ENCODE measurements at places on chromosomes 5 and 9.

DNA sequence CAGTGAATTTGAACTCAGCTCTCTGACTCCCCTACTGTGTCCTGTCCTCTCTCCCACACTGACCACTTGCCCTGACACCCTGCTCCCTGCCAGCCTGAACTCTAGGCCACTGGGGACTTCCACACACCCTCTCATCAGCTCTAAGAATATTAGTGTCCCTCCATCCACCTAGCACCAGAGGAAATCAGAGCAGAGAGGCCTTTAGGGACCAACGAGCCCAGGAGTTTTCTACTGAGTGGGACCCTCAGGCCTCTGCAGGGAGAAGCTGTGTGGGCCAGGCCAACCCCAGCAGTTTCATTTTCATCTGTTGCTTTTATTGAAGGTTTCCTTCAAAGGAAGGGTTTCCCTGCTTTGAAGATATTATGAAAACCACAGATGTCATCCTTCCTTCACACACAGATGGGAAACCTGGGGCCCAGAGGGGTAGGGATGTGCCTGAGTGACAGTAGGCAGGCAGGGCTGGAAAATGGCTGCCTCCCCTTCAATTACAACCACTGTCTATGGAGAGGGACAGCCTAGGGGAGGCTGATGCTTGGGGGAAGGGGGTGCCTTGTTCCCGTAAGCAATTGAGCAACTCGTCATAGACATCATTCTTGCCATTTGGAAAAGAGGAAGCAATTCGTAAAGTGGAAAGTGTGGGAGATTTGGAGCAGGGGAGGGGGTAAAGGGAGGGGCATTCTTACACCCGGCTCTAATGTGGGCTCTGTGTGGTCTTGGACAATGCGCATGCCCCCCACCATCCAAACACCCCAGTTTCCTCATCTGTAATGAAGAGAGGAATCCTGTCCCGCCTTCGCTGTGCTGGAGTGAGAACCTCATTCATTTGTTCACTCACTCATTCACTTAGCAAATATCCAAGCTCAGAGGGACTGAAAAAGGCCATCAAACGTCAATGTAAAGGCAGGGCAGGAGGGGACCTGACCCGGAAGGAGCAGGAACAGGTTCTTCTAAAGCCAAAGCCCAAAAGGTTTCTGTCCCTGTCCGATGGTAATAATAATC lies 3.9 kb downstream of the GLIPR2 start:
- DNase-seq = no peak

DNA sequence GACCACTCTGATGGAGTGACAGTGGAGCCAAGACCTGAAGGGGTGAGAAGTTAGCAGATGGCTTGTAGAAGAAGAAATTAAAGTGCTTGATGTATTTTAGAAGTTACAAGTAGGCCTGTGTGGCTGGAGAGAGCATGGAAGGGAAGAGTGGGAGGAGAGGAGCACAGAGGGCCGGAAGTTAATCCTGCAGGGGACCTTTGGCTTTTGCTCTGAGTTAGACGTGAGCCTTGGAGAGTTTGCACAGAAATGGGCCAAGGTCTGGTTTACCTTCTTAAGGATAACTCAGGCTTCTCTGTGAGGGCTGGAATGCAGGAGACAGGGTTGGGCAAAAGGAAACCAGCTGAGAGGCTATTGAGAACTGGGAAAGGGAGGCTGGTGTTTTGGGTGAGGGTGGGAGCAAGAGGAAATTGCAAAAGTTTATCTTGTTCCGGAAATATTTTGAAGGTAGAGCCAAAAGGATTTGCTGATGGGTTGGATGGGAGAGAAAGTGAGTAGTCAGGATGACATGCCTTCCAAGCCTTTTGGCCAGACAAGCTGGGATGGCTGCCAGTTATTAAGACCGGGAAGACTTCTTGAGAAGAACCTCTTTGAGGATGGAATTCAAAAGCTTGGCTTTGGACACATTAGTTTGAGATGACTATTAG lies 17.5 kb upstream of the F2RL1 start:
- DNase-seq = no peak

DNA sequence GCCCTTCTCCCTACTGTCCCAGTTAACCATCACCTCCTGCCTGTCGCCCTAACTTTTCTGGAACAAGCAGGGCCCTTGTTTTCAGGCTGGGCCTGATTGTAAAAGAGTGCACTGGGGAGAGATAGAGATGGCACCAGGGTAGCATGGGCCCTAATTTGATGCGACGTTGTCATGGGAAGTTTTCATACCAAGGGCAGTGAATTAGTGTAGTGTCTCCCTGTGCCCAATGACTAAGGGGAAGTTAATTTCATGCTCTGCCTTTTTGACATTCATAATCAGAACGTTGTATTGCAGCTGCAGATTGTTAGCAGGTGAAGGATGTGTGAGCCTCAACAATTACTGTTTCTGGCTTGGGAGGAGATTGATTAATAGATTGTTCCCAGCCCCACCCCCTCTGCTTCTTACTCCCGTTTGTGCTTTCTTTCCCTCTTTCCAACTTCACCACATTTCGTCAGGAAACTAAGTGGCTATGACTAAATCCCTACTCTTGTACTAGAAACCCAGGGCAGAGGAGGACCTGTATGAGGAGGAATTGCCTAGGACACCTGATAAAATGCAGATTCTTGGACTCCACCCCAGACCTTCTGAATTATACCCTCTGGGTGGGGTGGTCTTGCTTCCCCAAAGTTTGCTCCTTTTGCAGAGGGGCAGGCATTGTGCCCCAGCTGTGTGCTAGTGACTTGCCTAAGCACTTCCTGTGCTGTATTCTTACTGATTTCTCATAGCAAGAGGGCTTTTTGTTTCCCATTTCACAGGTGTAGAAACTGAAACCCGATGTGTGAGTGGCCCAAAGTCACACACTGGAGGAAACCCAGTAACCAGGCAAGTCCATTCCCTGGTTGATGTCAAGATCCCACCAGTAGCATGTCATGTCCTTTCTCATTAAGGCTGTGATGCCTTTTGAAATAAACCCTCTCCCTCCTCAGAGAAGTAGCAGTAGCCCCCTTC lies 56.3 kb downstream of the DAB2IP start:
- DNase-seq = no peak

GRCh38 chr9:6049798-6050197 lies 34.4 kb upstream of the RANBP6 start:
- no peak for DNase-seq

DNA sequence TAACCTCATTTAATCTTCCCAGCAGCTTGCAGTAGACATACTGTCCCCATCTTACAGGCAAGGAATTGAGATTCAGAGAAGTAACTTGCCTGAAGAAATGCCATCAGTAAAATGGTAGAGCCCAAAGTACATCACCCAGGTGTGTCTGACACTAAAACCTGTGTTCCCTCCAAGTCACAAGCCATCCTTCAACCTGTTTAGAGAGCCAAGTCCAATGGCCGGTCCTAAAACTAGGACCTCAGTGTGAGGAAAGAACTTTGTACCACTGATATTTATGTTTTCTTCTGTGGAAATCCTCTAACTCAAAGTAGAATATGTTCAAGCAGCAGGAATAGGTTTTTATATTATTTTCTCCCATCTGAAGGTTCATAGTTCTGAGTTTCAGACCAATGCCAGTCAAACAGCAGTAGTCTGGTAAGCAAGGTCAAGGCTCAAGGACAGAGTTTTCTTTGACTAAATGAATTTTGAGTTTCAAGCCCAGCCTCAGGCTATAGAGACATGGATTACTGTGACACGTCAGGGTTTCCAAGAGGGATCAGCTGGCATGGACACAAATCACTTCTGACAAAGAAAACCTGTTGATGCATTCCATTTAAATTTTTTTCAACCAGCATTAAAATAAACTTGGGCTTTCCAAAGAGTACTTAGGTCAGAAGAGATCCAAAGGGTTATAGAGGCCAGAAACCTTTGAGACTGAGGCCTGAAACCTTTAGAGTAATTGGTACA lies 80.9 kb upstream of the PLPP6 start:
- no peak for DNase-seq

- no peak for DNase-seq
These were observed 14.4 kb downstream of the GLDC start for GRCh38 chr9:6631207-6631512.

GRCh38 chr5:1791176-1791575 lies 8.5 kb downstream of the MRPL36 start:
- no peak for DNase-seq

GRCh38 chr9:13860946-13861640 lies 452.8 kb downstream of the NFIB start:
- no peak for DNase-seq

GRCh38 chr5:32343058-32343672 lies 30.4 kb upstream of the MTMR12 start:
- DNase-seq = no peak

DNA sequence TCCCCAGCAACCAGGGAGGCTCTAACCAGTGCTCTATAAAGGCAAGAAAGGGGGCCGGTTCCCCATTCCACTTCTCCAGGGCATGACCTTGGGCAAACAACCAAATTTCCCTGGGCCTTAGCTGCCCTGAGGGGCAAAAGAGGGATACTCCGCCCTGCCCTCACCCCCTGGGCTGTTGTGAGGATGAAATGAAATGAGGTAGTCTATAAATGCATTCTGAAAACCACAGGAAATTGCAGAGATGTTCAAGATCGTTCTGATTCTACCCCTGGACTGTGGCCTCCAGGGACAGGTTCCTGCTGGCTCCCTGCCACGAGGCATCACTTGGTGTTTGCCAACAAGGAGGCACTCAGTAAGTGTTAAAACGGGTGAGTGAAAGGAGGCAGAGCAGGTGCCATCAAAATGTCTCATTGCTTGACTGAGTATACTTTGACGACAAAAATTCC lies 5.7 kb downstream of the RAPGEF1 start:
- DNase-seq = no peak

DNA sequence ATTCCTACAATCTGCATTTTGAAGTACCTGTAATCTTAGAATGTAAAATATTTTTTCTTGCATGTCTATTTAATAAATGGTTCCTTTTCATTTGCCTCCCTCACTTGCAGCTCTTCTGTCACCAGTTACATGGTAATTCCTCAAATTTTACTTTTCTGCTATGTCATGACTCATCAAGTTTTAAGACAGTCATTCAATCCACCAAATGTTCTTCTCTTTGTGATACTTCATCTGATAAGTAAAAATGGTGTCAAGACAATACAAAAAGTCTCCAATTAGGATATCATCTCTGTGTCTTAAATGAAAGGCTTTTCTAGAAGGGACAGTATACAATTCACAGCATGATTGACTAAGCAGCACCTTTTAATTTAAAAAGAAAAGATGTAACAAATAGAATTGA lies 104.9 kb upstream of the FTMT start:
- DNase-seq = no peak

DNA sequence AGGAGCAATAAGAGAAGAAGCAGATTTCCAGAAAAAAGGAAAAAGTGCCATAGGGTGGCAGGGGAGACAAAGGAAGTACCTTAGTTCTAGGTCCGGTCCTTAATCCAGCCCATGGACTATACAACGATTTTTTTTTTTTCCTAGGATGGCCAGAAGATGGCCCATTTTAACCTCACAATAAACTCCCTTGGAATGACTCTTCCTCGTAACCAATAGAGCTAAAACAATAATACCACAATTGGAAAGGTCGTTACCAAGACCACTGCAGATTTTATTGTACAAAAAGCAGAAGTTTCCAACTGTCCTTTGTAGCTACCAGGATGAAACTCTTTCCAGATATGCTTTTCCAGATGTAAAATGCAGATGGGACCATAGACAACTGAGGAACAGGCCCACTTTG lies 34.4 kb upstream of the SSBP2 start:
- no peak for DNase-seq

GRCh38 chr5:16737620-16738364 lies 121.0 kb upstream of the RETREG1 start:
- DNase-seq = no peak

- DNase-seq = no peak
These were observed 612.6 kb upstream of the ST8SIA4 start for GRCh38 chr5:101515721-101516120.

DNA sequence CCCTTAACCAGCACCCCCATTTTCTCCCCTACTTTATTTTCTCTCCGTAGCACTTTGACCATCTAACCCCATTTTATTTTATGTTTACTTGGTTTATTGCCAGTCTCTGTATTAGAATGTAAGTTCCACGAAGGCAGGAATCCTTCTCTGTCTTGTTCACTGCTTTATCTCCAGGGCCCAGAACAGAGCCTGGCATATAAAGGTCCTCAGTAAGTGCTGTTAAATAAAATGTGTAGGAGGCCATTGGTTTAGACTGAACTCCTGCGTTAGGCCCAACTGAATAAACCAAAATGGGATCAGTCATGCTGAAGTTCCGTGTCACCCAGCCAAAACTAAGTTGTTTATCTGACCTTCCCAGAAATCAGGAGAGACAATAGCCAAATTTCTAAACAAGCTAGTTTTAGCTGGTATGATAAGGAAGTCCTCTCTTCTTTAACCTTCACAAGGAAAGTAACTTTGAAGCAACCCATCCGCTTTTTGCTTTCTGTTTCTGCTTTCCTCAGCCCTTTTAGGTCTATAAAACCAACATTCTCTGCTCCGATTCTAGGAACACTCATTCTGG lies 29.0 kb upstream of the CCNJL start:
- no peak for DNase-seq

- no peak for DNase-seq
These were observed 59.6 kb downstream of the ARHGAP26 start for GRCh38 chr5:142829801-142830220.

- DNase-seq = no peak
These were observed 3.6 kb downstream of the IQGAP2 start for GRCh38 chr5:76406673-76407072.

DNA sequence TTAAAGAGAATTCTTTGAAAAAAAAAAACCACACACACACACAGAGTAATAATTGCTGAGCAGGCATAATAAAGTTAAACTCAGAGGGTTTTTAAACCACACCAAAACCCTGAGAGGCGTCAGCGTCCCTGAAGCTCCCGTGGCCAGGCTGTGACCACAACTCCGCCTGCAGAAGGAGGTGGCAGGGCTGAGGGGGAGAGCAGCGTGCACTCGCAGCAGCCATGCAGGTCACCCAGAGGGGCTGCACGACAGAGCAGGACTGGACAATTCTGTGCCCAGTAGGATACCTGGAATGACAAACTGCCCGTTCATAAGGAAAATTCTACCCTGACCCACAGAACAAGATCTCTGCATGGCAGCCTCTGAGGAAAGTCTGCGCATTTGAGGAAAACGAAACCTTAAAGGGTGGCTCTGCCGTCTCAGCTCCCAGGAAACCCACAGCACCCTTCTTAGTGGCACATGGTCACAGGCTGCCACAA lies 44.0 kb downstream of the ROR2 start:
- DNase-seq = peak; percentile 21

DNA sequence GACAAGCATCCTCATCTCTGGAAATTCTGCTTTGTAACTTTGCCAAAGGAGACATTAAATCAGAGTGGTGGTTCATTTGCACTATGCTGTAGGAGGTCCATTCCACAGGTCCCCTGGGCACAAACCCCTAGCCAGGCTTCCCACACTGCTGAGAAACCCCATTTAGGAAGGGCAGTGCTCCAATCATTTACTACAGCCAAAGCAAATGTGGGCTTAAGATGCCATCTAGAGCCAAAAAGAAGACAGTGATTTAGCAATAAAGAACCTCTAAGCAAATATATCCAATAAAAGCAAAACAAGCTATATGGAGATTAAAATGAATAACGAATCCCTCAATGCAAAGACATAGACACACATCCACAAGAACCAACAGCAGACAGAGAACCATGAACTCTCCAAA lies 129.0 kb upstream of the ALDH1B1 start:
- DNase-seq = no peak

- no peak for DNase-seq
These were observed 621.9 kb downstream of the DTWD2 start for GRCh38 chr5:118366429-118366828.

All from activated T-helper 1 cell treated with Interleukin-2 at 50 U/mL for 16 hours (primary cell).